Heart left ventricle (tissue), 16 donors: ENCODE measurements at places on chromosomes 6 and 20.

DNA sequence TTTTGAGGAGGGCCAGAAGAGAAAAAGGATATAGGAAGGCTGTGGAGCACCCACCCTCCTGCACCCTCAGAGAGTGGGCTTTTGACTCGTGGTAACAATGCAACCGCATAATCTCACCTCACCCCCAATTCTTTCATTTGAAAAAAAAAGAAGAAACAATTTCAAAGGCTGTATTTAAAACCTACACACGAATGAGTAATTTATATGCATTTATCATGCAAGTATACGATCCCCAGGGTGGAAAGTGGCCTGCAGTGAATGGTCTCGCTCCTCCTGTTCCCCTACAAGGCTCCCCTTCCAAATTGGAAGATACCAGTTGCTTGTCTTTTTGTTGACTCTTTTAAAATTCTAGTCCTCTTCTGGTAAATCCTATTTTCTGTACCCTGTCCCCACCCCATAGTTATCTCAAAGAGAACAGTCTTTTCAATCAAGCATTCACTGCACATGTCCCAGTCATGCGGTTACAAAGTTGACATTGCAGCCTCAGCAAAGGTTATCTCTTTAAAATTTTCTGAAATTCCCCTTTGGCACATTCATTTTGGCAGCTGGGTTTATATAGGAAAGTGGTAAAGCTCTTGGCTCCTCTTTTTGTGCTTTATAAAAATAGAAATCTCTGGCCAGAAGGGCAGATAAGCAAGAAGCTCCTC is 110.6 kb downstream of the ARID1B start:
- DNase-seq: no peak

- DNase-seq: no peak
Measured at GRCh38 chr6:91480402-91480801, 893.5 kb upstream of the MAP3K7 start.

DNA sequence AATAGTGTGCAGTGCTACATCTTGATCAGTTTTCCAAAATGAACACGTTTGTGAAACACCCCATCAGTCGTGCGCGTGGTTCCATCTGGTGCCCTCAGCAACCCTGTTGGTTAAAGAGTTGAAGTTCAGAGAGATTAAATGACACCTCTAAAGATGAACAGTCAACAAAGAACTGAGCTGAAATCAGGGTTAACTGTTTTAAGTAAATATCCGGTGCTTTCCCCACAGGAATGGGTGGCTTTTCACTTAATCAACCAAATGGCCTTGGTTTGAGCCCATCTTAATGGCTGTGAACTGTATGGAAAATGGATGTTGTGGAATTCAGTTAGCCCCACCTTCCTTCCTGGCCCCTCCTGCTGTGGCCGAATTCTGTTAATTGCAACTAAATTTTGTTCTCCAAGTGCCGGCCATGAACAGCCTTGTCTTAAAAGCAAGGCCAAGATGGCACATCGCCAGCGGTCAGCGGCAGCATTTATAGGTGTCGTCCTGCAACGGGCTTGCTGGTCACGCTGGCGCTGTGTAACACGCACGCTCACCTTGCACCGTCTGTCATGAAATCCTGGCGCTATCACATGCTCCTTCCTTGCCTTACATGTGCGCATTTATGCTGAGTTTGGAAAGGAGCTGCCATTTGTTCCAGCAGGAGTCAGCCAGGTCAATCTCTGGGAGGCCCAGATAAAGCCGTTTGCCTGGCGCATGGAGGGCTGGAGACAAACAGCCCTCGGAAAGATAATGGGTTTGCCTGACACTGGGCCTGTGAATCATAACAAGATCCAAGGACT is 164.5 kb downstream of the ERMARD start:
- DNase-seq: no peak

- no peak for DNase-seq
Measured at GRCh38 chr20:4815628-4816027, 93.9 kb downstream of the PRND start.

GRCh38 chr20:49389854-49390253 is 92.6 kb downstream of the KCNB1 start:
- no peak for DNase-seq

- DNase-seq: peak; percentile 62
Measured at GRCh38 chr6:33731751-33732282, 14.9 kb downstream of the IP6K3 start.

- DNase-seq: no peak
Measured at GRCh38 chr6:12295558-12296254, 5.5 kb downstream of the EDN1 start.

- no peak for DNase-seq
Measured at GRCh38 chr6:22357724-22358189, 60.9 kb upstream of the PRL start.

GRCh38 chr20:45863543-45864470 is 6.4 kb downstream of the ZSWIM3 start:
- no peak for DNase-seq

DNA sequence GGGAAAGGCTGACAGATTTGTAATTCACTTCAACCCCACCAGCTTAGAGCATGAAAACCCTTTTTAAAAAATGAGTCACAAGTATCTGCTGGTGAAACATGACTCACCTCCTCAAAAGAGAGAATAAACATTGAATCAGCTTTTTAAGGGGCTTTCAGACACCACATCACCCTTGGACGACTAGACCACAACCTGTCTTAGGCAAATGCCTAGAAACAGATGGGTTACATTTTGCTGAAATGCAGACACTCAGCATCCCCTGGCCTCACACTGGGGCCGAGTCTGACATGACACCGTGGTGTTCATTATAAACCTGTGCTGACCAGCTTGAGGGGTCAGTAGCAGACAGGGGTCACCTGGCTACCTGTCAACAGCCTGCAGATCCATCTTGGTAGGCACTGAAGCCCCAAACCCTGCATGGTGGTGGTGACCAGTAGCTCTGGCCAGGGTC is 175.3 kb upstream of the CST7 start:
- DNase-seq: no peak

DNA sequence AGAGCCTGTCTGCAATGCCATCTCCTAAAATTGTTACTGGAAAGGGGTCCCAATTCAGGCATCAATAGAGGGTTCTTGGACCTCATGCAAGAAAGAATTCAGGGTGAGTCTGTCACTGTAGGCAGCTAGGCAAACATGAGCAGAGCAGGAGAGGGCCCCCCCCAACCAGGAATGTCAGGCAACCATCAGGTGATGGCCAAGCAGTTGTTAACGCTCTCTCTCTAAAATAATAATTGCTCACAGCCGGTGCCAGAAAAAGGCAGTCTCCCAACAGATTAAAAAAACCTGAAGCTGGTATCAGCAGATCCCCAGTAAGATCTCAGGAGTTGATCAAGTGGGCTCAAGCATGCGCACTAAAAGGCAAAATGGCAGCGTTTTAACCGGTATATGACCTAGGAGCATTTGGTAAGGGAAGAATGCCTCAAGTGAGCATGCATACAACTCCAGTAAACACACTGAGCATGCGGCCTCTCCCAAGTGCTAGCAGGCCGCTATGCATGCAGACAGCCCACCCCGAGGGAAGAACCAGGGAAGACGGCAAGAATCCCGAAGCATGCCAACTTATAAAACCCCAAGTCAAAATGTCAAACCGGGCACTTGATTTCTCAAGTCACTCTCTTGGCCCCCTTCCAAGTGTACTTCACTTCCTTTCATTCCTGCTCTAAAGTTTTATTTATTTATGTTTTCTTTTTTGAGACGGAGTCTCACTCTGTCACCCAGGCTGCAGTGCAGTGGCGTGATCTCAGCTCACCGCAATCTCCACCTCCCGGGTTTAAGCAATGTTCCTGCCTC is 44.0 kb upstream of the RNGTT start:
- no peak for DNase-seq

DNA sequence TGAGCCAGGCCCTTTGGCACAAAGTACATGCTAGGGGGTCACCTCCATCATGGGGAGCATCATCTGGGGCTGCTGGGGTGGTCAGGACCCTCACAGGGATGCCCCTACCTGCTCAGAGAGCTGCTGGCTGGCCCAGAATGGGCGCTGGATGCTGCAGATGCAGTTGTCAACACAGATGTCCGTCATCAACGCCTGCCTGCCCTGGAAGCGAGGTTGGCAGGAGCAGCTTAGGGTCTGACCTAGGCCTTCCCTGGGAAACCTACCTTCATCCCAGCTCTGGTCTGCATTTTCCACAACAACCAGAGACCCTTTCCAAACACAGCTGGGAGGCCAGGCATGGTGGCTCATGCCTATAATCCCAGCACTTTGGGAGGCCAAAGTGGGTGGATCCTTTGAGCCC is 88.0 kb downstream of the EDN3 start:
- DNase-seq: no peak

DNA sequence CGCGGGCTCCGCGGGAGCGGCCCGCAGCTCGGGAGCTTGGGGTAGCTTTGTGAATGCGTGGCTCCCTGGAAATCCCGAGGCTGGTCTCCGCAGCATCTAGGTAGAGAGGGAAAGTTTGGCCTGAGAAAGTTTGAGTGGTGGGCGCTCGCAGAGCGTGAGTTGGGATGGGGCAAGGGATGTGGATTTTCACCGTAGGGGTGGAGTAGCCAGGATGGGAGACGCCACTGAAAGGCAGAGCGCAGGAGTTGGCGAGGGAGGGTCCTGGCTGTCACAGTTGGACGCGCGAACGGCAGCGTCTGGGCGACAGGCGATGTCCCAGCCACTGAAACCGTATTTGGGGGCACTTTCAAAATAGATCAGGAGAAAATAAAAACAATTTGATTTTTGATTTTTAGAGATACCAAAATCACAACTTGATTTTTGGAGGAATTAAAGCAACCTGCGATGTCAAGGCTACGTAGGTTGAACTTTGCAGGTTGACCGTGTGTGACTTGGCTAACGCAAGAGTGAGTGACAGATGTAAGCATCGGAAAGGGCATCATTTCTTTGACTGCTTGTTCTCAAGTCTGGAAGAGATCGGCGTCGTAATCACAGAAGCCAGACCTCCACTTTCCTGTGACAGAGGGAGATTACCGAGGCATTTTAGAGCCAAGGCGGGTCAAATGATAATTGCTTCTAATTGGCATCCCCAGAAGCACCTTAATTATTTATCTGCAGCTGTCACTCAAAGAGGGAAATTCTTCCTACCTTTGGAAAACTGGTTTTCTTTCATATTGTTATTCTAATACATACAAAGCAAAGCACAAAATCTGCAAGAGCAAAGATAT is 646 bp downstream of the HEY2 start:
- peak; percentile 66 for DNase-seq

GRCh38 chr20:49570161-49570827 is 2.4 kb upstream of the PTGIS start:
- no peak for DNase-seq

GRCh38 chr6:80004173-80005072 is at the start of gene TTK:
TTK (plus strand) TSS chr6:80004649; CDS start chr6:80005844, 1,195 bp downstream.
- DNase-seq: peak; percentile 94

DNA sequence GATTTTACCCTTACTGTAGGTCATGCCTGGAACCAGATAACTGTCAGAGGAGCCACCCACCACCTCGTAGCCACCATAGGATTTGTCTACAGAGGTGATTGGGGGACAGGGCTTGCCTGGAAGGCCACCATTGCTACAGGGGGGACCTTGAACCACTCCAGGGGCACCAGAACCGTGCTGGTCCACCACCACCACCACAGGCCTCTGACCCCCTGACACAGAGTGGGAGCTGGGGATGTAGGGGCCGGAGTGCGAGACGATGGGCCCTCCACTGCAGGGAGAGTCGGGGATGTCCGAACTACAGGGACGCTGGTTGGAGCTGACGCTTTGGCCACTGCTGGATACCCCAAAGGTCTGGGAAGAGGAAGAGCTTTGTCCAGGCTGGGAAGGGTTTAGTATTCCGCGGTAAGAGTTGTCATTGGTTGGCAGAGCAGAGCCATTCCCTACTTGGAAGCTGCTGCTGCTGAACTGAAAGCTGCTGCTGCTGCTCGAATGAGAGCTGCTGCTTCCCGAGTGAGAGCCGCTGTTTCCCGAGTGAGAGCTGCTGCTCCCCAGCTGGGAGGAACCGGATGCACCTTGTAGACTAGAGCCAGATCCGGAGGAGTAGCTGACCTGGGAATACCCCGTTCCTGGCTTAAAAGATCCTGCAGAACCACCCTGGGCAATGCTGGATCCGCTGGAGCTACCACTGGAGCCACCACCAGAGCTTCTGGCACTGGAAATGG is 2.2 kb downstream of the PSORS1C1 start:
- no peak for DNase-seq

- no peak for DNase-seq
Measured at GRCh38 chr6:56263596-56264315, 16.4 kb upstream of the COL21A1 start.
